ENCODE measurements at places on chromosomes 7 and 10. TPM values are rescaled to one million over a fixed set of nuclear protein-coding genes. Genes with fewer than 3 reads are reported as not detected.

GRCh38 chr10:30531751-30532530 is 97.6 kb downstream of the LYZL2 start:
- no peak for DNase-seq
- no peaks in the 10 kb centered on the region for H3K27me3 ChIP-seq
- peaks cover 21% of the 10 kb centered on the region for H3K4me1 ChIP-seq
- H3K36me3 ChIP-seq, result no peaks in the 10 kb centered on the region

DNA sequence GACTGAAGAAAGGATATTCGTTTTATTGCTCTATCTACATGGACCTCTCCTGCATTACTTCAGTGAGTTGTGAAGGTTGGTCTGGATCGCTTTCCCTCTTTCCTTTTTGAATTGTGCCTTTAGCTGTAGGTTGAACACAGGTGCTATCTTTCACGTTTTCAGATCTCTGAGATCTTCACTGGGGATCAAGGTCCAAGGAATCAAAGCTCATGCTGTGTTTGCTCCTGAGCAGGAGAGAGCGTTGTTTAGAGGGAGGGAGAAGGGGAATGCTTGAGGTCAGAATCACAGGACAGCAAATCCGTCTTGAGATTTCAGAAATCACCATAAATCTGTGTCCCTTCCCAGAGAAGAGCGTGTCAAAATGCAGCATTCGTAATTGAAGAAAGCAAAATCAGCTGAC is 105.0 kb downstream of the INSYN2A start:
- H3K4me1 ChIP-seq, result no peaks in the 10 kb centered on the region
- H3K27ac ChIP-seq, result no peak overlapping the region
- no peak overlapping the region for H3K4me3 ChIP-seq
- no peaks in the 10 kb centered on the region for H3K36me3 ChIP-seq
- no peak for DNase-seq

DNA sequence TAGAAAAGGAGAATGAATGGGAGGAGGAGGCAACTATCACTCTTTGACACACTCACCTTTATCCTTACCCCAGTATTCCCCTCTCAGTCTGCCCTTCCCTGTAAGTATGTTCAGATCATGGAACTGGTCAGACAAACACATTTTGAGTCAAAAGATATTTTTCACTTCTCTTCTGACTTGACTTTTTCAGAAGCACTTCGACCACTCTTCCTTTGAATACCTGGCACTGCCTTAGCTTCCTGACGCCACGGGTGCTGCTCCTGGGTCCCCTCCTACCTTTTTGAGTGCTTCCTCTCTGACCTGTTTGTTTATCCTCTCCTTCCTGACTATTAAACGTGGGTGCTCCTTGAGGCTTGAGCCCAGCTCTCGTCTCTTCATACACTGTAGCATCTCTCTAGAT is 19.8 kb upstream of the C10orf67 start:
- peaks cover 45% of the 10 kb centered on the region for H3K4me1 ChIP-seq
- no peak overlapping the region for H3K27ac ChIP-seq
- no peak for DNase-seq
- no peaks in the 10 kb centered on the region for H3K27me3 ChIP-seq
- no peak overlapping the region for H3K4me3 ChIP-seq

- no peak overlapping the region for H3K4me3 ChIP-seq
- no peak overlapping the region for H3K27ac ChIP-seq
- no peak for DNase-seq
- no peaks in the 10 kb centered on the region for H3K36me3 ChIP-seq
Measured at GRCh38 chr7:22651534-22652243, 75.3 kb upstream of the IL6 start.

The TMEM225B gene
- 0.24 TPM for polyA plus RNA-seq

All from GM12878 (cell line).